ENCODE measurements at places on chromosomes 1 and 21.

DNA sequence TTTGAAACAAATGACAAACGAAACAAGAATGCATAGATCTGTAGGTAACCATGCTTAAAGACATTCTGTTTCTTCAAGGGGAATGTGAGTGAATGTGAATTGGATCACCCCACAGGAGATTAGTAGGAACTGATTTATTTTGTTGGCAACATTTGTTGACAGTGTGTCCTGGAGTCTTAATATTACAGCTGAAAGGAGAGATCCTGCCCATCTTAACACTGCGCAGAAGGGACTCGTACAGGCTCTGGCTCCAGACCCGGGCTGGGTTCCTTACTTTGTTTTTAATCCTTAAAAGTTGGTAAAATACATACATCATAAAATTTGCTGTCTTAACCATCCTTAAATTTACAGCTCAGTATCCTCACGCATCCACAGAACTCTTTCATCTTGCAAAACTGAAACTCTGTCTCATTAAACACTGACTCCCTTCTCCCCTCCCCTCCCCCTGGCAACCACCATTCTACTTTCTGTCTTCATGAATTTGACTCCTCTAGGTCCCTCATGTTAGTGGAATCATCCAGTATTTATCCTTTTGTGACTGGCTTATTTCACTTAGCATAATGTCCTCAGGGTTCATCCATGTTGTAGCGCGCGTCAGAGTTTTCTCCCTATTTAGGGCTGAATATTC lies 74.1 kb downstream of the GALNT2 start:
- DNase-seq: no peak

DNA sequence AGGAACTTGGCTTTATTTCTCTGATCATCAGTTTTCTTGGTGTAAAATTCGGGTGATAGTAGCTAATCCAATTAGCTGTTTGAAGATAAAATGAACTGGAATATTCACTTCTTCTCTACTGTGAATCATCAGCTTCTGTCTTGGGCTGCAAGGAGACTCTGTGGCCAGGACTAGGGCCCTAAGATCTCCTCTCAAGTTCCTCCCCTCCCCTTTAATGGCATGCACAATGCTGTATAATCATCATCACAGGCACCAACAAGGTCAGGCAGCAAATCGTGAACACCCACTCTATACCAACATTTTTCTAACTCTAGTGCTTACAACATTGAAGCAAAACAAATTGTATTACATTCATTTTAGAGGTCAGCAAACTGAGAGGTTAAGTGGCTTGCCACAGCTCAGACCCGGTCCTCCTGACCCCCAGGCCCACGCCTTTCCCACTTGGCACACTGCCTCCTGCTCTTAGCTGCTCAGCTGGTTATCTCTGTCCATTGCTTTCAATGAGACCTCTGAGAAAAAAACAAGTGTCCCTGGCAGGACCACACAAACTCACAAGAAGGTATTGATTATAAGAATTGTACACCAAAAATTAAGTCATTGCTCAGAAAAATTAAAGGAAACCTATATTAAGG lies 31.8 kb downstream of the LRRC52 start:
- DNase-seq: no peak

- no peak for DNase-seq
Observed at GRCh38 chr1:114342376-114342775, 168.6 kb downstream of the TRIM33 start.

- no peak for DNase-seq
Observed at GRCh38 chr1:113552244-113552643, 161.9 kb downstream of the MAGI3 start.

DNA sequence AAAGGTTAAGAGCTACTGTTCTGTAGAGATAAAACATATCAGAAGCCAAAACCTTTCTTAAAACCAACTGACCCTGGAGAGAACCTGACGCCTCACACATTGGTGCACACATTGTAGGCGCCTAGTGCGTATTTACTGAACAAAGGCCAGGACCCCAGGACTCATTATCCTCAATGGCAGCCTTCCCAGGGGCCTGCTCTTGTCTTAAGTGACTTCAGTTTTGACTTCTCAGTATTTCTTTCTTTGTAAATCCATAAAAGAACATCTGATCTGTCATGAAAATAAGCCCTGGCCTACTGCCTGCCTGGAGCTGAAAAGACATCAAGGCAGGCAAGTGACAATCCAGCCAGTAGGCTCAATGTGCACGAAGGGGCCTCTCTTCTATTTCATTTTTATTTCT lies 27.6 kb downstream of the ABCA4 start:
- DNase-seq: no peak

GRCh38 chr21:42925114-42925926 lies at the start of gene ERVH48-1:
Gene ERVH48-1, minus strand, starts transcription at chr21:42925630. Its CDS starts 6,624 bp downstream, at chr21:42919006.
- peak; percentile 1 for DNase-seq

DNA sequence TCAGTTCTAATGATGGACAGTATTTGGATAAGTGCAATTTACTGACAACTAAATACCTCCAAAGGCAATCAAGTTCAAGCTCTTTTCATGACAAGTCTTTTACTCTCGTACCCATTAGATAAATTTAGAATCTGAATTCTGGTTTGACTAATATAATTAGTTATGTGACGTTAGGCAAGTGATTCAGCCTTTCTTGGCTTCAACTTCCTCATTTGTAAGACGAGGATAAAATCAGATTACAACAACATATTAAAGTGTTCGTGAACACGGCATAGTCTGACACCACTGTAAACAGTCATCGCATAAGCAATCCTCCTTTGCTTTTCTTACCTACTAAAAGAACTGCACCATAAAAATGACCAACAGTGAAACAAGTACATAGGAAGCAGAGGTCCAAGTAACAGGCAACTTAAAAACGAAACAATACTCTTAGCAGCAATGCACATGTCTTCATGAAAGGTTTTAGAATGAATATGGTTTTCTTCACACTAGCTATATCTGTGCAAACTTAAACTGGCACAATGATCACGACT lies 25.7 kb downstream of the COA6 start:
- no peak for DNase-seq

DNA sequence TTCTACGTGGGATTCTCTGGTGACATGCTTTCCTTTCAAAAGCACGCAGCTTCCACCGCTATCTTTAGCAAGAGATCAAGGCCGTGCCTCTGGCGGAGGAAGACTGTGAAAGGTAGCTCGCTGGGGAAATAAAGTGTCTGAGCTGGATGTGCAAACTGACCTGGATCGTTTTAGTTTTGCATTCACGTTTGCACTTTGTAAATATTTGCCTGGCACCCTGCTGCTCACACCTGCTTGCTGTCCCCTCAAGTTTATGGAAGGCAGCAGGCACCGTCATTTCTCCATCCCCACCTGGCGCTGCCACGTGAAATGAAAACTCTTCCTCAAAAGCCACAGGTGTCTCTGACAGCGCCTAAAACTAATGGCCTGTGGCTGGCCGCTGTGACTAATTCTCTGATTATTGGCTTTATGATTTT lies 44.0 kb upstream of the TARDBP start:
- peak; percentile 46 for DNase-seq
